Activated naive CD8-positive, alpha-beta T cell treated with anti-CD3 and anti-CD28 coated beads, Interleukin-2, amount 10 ng/mL, durations not matched to agents 7 days and 5 days (primary cell): ENCODE measurements at places on chromosomes 12 and 14. TPM values are rescaled to one million over a fixed set of nuclear protein-coding genes. Genes with fewer than 3 reads are reported as not detected.

DNA sequence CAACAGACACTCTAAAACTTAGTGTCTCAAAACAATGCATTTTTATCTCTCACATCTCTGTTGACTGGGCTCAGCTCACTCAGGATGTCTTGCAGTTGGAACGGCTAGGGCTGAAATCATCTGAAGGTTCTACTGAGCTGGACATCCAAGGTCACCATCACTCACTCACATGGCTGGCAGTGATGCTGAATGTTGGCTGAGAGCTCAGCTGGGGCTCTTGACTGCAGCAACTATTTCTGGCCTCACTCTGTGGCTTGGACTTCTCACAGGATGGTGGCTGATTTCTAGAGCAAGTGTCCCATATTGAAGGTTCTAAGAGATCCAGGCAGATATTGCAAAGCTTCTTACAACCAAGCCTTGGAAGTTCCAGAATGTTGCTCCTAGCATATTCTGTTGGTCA is 166.5 kb downstream of the ZFP36L1 start:
- DNase-seq = no peak

GRCh38 chr14:35389315-35389667 is 15.3 kb downstream of the NFKBIA start:
- no peak for DNase-seq

DNA sequence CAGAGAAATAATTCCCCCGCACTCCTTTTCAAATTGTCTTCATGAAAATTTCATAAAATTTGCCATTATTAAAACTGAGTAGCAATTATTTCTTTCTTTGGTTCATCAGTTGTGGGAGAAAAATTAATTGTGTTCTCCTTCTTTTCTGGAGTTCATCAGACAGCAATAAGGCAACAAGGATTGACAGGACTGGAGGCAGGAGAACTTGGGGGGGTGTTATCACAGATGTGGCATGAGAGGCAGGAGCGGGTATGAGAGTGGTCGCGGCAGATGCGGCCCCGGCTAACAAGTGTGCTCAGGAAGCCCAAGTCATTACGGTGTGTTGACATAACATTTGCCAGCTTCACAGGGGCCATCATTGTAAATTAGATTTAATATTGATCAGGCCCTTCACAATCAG is 306.6 kb upstream of the TMPO start:
- DNase-seq = no peak

DNA sequence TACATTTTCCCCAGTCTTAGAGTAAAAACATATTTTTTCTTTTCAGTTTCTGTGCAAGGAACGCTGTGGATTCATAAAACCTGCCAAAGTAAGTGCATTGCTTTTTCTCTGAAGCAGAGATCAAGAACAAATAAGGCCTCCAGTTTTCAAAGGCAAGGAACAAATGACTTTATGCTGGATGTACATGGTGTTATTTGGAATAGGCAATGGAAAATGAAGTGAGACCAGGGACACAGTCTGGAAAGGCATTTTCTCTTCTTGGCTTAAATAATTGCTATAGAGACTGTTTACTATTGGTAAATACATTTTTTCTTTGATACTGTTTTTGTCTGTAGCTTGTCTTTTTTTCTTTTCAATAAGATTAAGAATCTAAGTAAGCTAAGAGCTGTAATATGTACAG is 725.9 kb upstream of the MDGA2 start:
- DNase-seq = no peak

GRCh38 chr14:59983048-59983447 is 63.1 kb downstream of the LRRC9 start:
- DNase-seq = no peak

Gene WNK1
- 204 TPM for total RNA-seq

Gene ESR2
- total RNA-seq = not detected
